ENCODE measurements at places on chromosomes 11 and 22.

- no peak for DNase-seq
Measured at GRCh38 chr22:50319503-50319951, 7.3 kb downstream of the DENND6B start.

- no peak for DNase-seq
Measured at GRCh38 chr11:15816260-15816871, 540.0 kb downstream of the SOX6 start.

GRCh38 chr22:42077486-42078125 lies 1.9 kb upstream of the SMDT1 start:
- DNase-seq = no peak

DNA sequence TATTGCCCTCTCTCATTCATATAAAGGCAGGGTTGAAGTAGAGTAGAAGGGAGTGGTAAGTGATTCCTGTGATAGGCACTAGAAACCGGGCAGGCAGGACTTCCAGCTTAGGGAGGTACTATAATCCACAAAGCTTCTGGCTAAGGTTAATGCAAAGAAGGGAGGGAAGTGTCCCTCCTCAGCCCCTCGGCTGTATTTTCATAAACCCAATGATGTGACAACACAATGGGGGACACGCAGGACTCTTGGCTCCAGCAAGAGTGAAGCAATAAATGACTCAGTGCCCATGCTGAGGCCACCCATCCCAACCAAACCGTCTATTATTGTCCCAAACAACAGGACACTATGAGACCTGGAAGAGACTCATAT lies 90.7 kb downstream of the ETS1 start:
- no peak for DNase-seq

GRCh38 chr22:48950151-48950915 lies 877.3 kb downstream of the BRD1 start:
- no peak for DNase-seq

GRCh38 chr11:44903035-44903434 lies 47.6 kb downstream of the TP53I11 start:
- DNase-seq = no peak

- DNase-seq = no peak
Measured at GRCh38 chr11:16935518-16936302, 78.5 kb downstream of the PLEKHA7 start.

DNA sequence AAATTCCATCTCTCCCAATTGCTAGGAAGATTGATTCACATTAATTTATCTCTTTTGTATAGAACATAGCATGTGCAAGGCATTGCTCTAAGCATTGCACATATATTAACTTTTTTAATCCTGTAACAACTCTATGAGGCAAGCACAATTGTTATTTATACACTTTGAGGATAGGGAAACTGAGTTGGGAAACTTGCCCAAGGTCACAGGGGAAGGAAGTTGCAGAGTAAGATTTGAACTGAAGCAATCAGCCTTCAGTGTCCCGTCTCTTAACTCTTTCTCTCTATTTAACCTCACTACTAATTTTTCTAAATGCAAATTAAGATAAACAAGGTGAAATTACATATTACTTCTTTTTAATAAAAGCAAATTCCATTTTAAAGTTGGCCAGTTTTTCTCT lies 22.2 kb downstream of the OR56B4 start:
- no peak for DNase-seq

DNA sequence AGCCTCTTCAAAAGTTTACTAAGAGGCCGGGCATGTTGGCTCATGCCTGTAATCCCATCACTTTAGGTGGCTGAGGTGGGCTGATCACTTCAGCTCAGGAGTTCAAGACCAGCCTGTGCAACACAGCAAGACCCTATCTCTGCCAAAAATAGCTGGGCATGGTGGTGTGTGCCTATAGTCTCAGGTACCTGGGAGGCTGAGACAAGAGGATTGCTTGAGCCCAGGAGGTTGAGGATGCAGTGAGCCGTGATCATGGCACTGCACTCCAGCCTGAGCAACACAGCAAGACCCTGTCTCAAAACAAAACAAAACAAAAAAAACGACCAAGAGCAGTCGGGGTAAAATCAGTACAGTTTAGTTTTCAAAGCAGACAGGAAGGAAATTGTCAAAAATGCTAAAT lies 4.7 kb upstream of the ADSL start:
- no peak for DNase-seq

GRCh38 chr22:22710719-22711531 lies 66.5 kb downstream of the GGTLC2 start:
- DNase-seq = peak; percentile 62

GRCh38 chr11:72423840-72424239 lies 10.5 kb downstream of the CLPB start:
- DNase-seq = no peak

Data from T follicular helper cell (primary cell).